Activated CD8-positive, alpha-beta memory T cell treated with anti-CD3 and anti-CD28 coated beads for 24 hours (primary cell): ENCODE measurements at places on chromosomes 2 and 18.

GRCh38 chr2:119230219-119231185 lies 6.9 kb downstream of the STEAP3 start:
- DNase-seq: no peak

GRCh38 chr2:25912851-25913695 lies 34.8 kb upstream of the ASXL2 start:
- no peak for DNase-seq

DNA sequence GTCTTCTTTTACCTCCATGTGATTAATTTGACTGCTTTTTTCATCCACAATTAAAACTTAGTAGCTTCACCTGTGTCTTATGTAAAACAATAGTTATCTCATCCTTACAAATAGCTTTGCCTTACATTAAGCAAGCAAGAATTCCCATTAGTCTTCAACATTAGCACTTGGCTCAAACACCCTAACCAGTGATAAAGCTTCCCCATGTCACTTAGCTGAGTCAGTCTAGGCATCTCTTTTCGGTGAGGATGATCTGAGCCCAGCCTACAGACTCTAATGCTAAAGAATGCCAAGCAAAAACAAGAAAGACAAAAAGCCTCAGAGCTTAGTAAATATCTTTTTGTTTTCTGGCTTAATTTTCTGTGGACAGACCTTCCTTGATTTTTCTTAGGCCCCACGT lies 26.1 kb downstream of the GAD1 start:
- no peak for DNase-seq

DNA sequence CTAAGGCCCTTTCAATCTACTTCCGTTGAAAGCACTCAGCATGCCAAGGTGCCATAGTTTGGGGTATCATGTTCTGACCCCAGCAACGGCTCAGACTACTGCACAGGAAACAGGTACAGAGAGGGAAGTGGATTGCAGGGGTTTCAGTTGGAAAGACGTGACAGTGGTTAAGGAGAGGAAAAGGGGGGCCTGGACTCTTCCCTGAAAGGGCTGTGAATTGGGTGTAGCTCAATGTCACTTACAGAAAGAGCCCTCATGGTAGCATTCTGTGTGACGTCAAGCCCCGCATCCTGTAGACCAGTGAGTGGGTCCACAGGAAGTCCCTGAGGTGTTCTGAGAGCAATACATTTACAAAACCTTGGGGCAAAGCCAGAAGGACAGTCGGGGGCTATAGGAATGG lies 121.5 kb upstream of the GYPC start:
- no peak for DNase-seq

DNA sequence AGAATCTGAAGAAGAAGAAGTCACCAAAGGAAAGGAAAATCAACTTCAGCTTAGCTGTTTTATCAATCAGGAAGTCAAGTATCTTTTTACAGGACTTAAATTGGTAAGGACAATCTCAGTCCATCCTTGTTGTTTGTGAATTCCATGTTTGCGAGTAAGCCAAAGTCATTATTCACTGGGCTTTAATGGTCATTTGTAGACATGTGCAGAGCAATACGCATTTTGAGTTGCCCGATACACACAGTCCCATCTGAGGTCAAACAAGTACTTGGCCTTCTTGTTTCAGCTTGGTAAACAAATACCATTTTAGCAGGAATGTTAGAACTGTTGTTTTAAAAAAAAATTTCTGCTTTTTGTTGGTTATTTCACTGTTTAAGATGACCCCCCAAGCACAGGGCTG lies 40.9 kb downstream of the USP14 start:
- no peak for DNase-seq

DNA sequence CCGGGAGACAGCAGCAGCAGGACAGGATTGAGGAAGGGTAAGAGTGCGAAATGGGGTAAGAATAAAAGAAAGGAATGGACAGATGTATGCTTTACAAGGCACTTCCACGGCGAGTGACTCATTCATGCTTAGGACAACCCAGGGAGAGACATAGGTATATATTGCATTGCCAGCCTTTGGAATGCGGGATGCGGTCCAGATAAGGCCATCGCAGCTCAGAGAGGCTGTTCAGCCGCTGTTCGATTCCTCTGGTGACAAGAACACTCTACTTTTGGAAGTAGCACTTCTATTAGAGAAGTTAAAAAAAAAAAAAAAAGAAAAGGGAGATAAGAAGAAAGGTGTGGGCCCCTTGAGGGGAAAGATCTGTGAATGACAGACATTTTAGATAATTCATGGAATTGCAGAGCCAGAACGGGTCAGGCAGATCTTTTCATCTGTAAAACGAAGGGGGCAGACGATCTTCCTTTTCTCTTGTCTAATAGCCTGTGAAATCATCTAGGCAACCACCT lies 819 bp upstream of the NCOA1 start:
- peak; percentile 62 for DNase-seq
